Progenitor cell of endocrine pancreas (in vitro differentiated cells): ENCODE measurements at places on chromosomes 7 and 10.

- DNase-seq, result no peak
These were observed 8.0 kb upstream of the FRA10AC1 start for GRCh38 chr10:93710333-93710909.

GRCh38 chr7:6198689-6199595, 73.5 kb downstream of the CYTH3 start:
- DNase-seq, result no peak

- no peak for DNase-seq
These were observed 50.6 kb downstream of the PRKG1 start for GRCh38 chr10:51124852-51125251.

DNA sequence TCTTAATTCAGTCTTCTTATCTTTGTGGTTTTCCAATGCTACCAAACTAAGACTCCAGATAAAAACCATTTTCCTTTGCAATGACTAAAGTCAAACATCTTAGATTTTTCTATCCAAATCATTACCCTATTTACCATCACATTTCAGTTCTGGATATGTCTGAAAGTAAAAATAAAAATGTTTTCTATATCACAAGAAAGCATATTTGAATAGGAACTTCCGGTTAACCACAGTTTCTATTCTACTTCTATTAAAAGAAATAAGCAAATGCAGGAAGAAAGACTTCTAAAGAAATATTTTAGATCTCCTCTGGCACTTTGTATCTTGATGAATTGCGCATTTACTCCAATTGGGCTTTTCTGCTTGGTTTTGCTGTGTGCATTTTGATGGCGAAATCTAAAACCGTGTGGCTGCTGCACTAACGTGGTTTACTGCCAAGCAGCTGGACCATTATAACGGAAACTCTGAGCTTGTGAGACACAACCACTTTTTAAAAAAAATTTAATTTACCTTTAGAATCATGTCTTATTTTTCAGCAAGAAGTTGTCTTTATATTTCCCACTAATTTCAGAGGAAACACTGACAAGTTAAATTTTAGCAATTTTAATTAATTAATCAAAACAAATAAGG, 146.1 kb downstream of the VPS50 start:
- no peak for DNase-seq

- DNase-seq, result no peak
These were observed 264.8 kb downstream of the KIF20B start for GRCh38 chr10:89966211-89966610.

- DNase-seq, result no peak
These were observed 162.8 kb downstream of the ZMYND11 start for GRCh38 chr10:298033-298432.

GRCh38 chr7:138963675-138964074, 17.5 kb downstream of the KIAA1549 start:
- no peak for DNase-seq

GRCh38 chr10:73093922-73094850, 2.5 kb downstream of the P4HA1 start:
- DNase-seq, result no peak
